ENCODE measurements at places on chromosomes 11 and 22.

- no peak for DNase-seq
Measured at GRCh38 chr11:79942646-79943045, 501.8 kb upstream of the TENM4 start.

GRCh38 chr11:13114566-13115379, 105.7 kb downstream of the RASSF10 start:
- DNase-seq, result no peak

GRCh38 chr11:72730737-72731136, 21.5 kb downstream of the ARAP1 start:
- no peak for DNase-seq

DNA sequence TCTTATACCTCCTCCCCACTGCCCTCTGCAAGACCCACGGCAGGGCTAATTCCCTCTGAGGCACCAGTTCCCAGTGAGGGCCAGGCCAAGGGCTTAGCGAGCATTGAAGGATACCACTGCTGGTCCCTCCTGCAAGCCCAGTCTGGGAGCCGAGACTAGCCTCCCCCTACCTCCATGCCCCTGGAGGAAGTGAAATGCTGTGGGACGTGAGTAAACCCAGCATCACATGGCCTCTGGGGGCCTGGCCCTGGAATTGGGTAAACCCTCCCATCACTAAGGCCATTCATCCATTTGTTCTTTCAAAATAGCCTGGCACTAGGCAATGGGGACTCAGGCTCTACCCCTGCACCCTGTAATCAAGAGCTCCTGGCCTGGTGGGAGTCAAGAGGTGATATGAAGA, 24.7 kb downstream of the ARAP1 start:
- DNase-seq, result no peak

- no peak for DNase-seq
Measured at GRCh38 chr22:43244402-43244801, 57.5 kb upstream of the TTLL12 start.

DNA sequence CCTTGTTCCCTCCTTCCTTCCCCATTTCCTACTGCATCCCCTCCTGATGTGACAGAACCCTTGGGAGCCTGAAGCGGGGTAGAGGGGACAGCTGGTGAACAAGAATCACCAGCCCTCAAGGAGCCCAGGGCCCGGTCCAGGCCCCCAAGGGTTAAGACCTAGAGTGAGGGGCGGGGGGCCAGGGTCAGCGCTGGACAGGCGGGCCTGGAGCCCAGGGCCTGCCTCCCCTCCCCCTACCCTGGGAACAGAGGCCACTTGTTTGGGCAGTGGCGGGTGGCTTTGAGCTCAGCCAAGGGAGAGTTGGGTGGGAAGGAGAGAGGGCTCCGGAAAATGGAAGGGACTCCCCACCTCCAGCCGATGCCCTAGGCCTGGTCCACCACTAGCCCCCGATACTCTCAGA, 2.1 kb downstream of the ARAP1 start:
- DNase-seq, result no peak

GRCh38 chr22:31530823-31531195, 34.5 kb downstream of the SFI1 start:
- no peak for DNase-seq

- no peak for DNase-seq
Measured at GRCh38 chr11:28228196-28228895, 120.2 kb downstream of the METTL15 start.

- DNase-seq, result no peak
Measured at GRCh38 chr22:45270095-45271020, 14.4 kb upstream of the UPK3A start.

DNA sequence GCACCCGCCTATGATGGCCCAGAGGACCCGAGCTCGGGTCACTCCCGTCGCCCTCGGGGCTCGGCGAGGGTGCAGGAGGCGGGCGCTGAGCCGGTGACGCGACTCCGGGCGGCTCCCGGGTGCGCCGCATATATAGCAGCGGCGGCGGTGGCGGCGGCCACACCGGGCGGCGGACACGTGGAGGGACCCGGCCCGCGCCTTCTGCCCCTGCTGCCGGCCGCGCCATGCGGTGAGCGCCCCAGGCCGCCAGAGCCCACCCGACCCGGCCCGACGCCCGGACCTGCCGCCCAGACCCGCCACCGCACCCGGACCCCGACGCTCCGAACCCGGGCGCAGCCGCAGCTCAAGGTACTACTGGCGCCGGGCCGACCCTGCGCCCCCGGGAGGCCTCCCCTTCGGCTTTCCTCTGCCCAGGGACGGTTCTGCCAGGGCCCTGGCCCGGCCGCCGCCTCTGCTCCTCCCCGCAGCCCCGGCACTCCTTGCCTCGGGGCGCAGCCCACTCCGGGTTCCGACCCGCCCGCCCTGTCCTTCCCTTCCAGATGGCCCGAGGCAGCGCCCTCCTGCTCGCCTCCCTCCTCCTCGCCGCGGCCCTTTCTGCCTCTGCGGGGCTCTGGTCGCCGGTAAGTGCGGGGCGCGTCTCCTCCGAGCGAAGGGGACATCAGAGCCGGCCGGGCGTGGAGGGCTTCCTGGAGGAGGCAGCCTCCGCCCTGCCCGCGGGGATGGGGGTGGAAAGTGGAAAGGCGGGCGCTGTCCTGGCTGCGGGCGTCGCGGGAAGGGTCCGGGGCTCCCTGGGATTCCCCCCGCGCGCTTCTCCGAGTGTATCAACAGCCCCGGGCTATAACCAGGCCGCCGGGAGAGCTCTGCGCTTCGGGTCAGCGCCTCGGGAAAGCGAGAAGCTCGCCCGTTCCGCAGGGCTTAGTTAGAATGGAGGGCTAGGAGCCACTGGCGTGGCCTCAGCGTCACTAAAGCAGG, at the start of gene GAL:
Gene GAL, plus strand, starts transcription at position 160 of the 972 bp plus-strand sequence. Its CDS starts 380 bp downstream, at position 540.
- no peak for DNase-seq

- DNase-seq, result no peak
Measured at GRCh38 chr22:39287076-39287725, 32.2 kb downstream of the RPL3 start.

DNA sequence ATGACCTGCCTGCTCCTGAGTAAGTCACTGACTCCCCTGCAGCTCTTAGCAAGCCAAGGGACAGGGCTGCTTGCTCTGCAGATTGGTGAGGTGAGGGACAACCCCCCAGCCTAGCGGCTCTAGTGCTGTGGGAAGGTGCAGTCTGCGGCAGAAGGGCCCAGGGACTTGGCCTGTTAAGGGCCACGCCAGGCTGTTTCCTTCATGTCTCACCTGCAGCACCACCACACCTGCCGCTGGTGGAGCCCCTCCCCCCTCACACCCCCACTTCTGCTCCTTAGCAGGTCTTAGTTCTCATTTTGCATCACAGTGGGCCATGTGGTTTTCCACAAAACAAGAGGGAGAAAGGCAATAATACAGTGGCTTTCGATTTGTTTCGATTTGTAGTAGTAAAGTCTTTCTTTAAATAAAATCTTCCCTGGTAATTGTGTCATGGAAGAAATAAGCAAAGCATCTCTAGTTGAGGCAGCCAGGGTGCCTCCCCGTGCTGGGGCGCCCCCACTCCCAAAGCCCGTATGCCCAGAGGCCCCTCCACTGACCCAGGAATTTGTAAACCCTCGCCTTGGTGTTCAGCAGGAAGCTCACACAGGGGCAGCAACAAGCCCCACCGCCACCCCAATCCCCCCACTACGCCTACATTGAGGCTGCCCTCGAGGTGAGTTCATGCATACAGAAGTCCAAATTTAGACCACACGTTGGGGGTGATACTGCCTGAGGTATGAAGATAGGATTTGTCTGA, 86.5 kb upstream of the CLDN5 start:
- DNase-seq, result no peak

GRCh38 chr11:96341211-96342013, 1.6 kb downstream of the MAML2 start:
- DNase-seq, result peak; percentile 63

- DNase-seq, result peak; percentile 56
Measured at GRCh38 chr22:28883917-28884746, 760 bp downstream of the ZNRF3 start.

- DNase-seq, result no peak
Measured at GRCh38 chr11:88704485-88704884, 361.3 kb downstream of the GRM5 start.

- DNase-seq, result no peak
Measured at GRCh38 chr11:58301576-58301975, 33.5 kb upstream of the OR10W1 start.
